Kidney (tissue), 22 donors: ENCODE measurements at places on chromosomes 6 and 20.

- DNase-seq: peak; percentile 13
These were observed 42.8 kb upstream of the PLCG1 start for GRCh38 chr20:41094353-41095055.

GRCh38 chr20:38197217-38197616 lies 32.1 kb upstream of the TGM2 start:
- no peak for DNase-seq

GRCh38 chr6:169246445-169246844 lies 7.2 kb downstream of the THBS2 start:
- no peak for DNase-seq

GRCh38 chr6:121678245-121678644 lies 242.8 kb downstream of the GJA1 start:
- DNase-seq: no peak

GRCh38 chr6:26252077-26252472 lies 112.9 kb upstream of the BTN3A2 start:
- no peak for DNase-seq

- DNase-seq: no peak
These were observed 117.0 kb downstream of the PCSK2 start for GRCh38 chr20:17343656-17344452.

- no peak for DNase-seq
These were observed 4.4 kb downstream of the PI16 start for GRCh38 chr6:36958775-36959554.

GRCh38 chr20:63282946-63283345 lies 10.0 kb upstream of the COL20A1 start:
- DNase-seq: no peak

DNA sequence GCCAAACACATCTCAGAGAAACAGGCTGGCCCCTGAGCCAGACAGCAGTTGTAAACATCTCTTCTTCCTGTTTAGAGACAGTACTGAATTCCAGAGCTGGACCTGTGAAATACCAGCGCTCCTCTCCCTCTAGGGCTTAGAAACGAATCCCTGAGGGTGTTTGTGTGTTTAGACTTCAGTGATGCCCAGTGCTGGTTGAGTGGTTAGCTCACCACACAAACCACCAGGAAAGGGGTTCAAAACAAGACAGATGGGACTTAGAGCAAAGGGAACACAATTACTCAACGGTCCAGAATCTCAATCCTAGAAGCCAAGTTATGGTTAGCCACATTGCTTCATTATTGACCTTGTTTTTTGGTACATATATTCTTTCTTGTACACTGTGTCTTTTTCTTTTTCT lies 108.7 kb upstream of the TMEM170B start:
- no peak for DNase-seq

GRCh38 chr6:3797231-3798054 lies 45.9 kb upstream of the PXDC1 start:
- DNase-seq: no peak

- DNase-seq: no peak
These were observed 44.8 kb downstream of the MRAP2 start for GRCh38 chr6:84078335-84078734.

- no peak for DNase-seq
These were observed 18.4 kb upstream of the PARD6B start for GRCh38 chr20:50712771-50713656.

- DNase-seq: no peak
These were observed 122.6 kb downstream of the SGK1 start for GRCh38 chr6:134195164-134195906.

- no peak for DNase-seq
These were observed 91.9 kb downstream of the PLCB4 start for GRCh38 chr20:9160757-9161156.

- DNase-seq: no peak
These were observed 16.9 kb downstream of the SERINC1 start for GRCh38 chr6:122454673-122455072.

- no peak for DNase-seq
These were observed 43.5 kb downstream of the ZFAND3 start for GRCh38 chr6:37862992-37863391.
